NCI-H1105 treated with DMSO at 0.1 percent for 48 hours (cell line): ENCODE measurements at places on chromosomes 1 and 21.

DNA sequence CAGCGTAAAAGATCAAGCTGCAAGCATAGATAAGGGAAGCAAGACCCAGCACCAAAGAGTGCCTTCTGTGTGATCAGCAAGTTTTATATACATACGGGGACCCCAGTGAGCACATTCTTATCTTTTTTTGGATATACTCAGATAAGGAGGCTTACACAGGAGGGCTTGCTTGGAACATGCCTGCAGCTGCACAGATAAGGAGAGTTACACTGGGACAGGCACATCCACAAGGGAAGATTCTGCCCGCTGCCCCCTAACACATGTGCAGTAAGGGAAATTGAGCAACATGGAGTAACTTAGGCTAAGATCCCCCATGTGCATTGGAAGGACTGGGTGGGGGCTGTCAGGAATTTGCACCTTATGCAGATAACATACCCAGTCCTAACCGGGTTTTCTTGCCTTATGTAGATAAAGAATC, 1334.8 kb downstream of the MRPL39 start:
- DNase-seq: no peak

- DNase-seq: no peak
Observed at GRCh38 chr1:117020526-117021156, 19.1 kb downstream of the CD101 start.

GRCh38 chr21:14547834-14548513, 1.9 kb upstream of the SAMSN1 start:
- no peak for DNase-seq

GRCh38 chr1:237249120-237249519, 207.1 kb downstream of the RYR2 start:
- DNase-seq: no peak

- peak; percentile 74 for DNase-seq
Observed at GRCh38 chr1:6246497-6247467, 2.8 kb downstream of the HES3 start.

GRCh38 chr1:84386716-84387479, 11.4 kb upstream of the DNASE2B start:
- DNase-seq: no peak

GRCh38 chr1:119097380-119097779, 43.1 kb downstream of the WARS2 start:
- no peak for DNase-seq

GRCh38 chr21:34690793-34691175, 22.0 kb downstream of the CLIC6 start:
- DNase-seq: no peak

- DNase-seq: no peak
Observed at GRCh38 chr1:197321811-197322210, 53.8 kb downstream of the CRB1 start.

- no peak for DNase-seq
Observed at GRCh38 chr1:229664133-229664689, 38.2 kb downstream of the URB2 start.

GRCh38 chr1:218865591-218865990, 308.1 kb upstream of the LYPLAL1 start:
- no peak for DNase-seq

DNA sequence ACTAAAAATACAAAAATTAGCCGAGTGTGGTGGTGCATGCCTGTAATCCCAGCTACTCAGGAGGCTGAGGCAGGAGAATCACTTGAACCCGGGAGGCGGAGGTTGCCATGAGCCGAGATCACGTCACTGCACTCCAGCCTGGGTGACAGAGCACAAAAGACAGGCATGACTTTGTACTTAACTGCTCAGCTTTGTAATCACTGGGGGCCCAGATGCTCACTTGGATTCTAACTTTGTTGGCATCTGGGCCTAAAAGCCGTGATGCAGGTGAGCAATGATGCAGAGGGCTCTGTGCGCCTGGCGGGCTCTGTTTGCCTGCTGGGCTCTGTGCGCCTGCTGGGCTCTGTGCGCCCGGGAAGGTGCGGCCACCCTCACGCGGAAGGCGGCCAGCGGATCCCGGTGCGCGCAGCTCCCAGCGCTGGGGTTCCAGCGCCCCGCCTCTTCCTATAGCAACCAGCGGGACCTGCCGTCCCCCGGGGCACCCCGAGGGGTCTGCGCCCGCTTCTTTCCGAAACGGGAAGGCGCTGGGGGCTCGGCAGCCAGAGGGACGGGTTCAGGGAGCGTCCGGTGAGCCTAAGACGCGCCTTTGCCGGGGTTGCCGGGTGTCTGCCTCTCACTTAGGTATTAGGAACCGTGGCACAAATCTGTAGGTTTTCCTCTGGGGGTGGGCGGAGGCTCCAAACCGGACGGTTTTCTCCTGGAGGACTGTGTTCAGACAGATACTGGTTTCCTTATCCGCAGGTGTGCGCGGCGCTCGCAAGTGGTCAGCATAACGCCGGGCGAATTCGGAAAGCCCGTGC, 31.7 kb downstream of the PRMT2 start:
- peak; percentile 45 for DNase-seq

GRCh38 chr21:34992736-34993398, 56.2 kb downstream of the RUNX1 start:
- no peak for DNase-seq

- no peak for DNase-seq
Observed at GRCh38 chr1:207866471-207867135, 44.3 kb downstream of the CD34 start.

- DNase-seq: peak; percentile 98
Observed at GRCh38 chr1:23867895-23868556, at the start of gene FUCA1. TSS of gene FUCA1 (minus strand) at chr1:23868290. CDS start at chr1:23868286, 4 bp downstream.

DNA sequence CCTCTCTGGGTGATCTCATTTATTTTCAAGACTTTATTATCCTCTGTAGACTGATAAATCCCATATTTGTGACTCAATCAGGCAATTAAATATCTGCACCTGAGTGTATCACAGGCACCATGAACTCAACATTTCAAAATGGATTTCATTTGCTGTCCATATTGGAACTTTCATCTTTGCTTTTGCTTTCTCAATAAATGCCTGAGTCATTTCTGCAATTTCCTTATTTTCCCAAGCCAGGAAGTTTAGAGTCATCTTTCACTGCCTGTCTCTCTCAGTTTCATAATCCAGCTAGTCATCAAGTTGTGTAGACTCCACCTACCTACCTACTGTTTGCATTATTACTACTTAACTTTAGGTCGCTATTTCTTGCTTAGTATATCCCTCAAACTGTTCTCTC, 540.9 kb downstream of the LMO4 start:
- DNase-seq: no peak
